ENCODE measurements at places on chromosomes 12 and 14.
A peak's percentile ranks its signal among the peaks of the same experiment; 100 is the strongest.

- H3K4me1 ChIP-seq, result no peaks in the 10 kb centered on the region
- no peaks in the 10 kb centered on the region for H3K36me3 ChIP-seq
- DNase-seq, result no peak
- H3K4me3 ChIP-seq, result no peak overlapping the region
These were observed 269.3 kb downstream of the SNAPC1 start for GRCh38 chr14:62031504-62031903.

GRCh38 chr12:121955258-121956237 lies 37.2 kb downstream of the CFAP251 start:
- H3K27ac ChIP-seq, result no peak overlapping the region
- H3K36me3 ChIP-seq, result no peaks in the 10 kb centered on the region
- H3K4me1 ChIP-seq, result no peaks in the 10 kb centered on the region
- no peak overlapping the region for H3K4me3 ChIP-seq
- no peaks in the 10 kb centered on the region for H3K27me3 ChIP-seq
- DNase-seq, result no peak

GRCh38 chr12:93191423-93191822 lies 186.3 kb upstream of the NUDT4 start:
- no peak overlapping the region for H3K4me3 ChIP-seq
- DNase-seq, result no peak
- H3K4me1 ChIP-seq, result no peaks in the 10 kb centered on the region

GRCh38 chr12:67991158-67991557 lies 1.9 kb downstream of the IFNG-AS1 start:
- no peaks in the 10 kb centered on the region for H3K36me3 ChIP-seq
- H3K27ac ChIP-seq, result no peak overlapping the region
- no peak for DNase-seq

DNA sequence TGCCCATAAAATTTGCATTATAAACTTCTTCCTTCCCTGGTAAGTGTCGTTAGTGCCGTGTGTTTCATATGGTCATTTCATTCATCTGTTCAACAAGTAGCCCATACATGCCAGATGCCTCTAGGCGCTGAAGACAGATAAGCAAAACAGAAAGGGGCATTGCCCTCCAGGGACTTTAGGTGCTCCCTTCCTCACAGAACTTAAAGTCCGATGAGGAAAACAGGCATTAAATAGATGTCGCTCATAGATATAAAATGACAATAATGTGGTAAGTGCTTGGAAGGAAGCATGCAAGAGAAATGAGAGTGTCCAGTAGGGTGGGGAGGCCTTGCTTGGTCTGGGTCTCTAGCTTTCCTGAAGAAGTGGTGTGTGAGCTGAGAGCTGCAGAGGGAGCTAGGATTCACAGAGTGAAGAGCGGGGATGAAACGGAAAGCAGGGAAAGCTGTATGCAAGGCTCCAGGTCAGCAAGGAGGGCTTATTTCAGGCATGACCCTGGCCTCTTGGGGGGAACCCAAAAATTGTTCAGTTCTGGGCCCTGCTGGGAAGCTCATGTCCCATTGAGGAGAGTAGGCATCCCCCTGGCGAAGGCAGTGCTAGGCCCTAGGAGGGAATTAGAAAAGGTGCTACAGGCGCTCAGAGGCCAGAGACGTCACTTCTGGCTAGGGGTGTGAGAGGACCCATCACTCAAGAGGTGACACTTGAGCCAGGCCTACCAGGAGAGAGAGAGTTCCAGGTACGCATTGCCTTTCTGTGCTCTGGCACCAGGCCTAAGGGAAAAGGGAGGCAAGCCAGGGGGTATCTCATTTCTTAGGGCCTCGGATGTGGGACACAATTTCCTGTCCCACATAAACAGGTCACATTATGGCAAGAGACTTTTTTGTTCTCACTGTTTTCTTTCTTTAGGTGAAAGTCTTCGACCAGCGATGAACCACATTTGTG lies 11.9 kb downstream of the UBE3B start:
- no peak overlapping the region for H3K27ac ChIP-seq
- no peak for DNase-seq
- peaks cover 43% of the 10 kb centered on the region for H3K36me3 ChIP-seq
- H3K4me1 ChIP-seq, result no peaks in the 10 kb centered on the region
- H3K4me3 ChIP-seq, result peak overlapping the region; percentile 17
- peaks cover 2% of the 10 kb centered on the region for H3K27me3 ChIP-seq
